ENCODE measurements at places on chromosomes 7 and 10.
A peak's percentile ranks its signal among the peaks of the same experiment; 100 is the strongest.

- no peak for DNase-seq
Observed at GRCh38 chr7:150358433-150358832, 10.2 kb upstream of the REPIN1 start.

- no peak for DNase-seq
Observed at GRCh38 chr7:38630720-38631673, at the start of gene AMPH. Gene AMPH, minus strand, starts transcription at chr7:38631373. Its CDS starts 22 bp downstream, at chr7:38631351.

- no peak for DNase-seq
Observed at GRCh38 chr7:150857276-150858055, 5.1 kb downstream of the AOC1 start.

DNA sequence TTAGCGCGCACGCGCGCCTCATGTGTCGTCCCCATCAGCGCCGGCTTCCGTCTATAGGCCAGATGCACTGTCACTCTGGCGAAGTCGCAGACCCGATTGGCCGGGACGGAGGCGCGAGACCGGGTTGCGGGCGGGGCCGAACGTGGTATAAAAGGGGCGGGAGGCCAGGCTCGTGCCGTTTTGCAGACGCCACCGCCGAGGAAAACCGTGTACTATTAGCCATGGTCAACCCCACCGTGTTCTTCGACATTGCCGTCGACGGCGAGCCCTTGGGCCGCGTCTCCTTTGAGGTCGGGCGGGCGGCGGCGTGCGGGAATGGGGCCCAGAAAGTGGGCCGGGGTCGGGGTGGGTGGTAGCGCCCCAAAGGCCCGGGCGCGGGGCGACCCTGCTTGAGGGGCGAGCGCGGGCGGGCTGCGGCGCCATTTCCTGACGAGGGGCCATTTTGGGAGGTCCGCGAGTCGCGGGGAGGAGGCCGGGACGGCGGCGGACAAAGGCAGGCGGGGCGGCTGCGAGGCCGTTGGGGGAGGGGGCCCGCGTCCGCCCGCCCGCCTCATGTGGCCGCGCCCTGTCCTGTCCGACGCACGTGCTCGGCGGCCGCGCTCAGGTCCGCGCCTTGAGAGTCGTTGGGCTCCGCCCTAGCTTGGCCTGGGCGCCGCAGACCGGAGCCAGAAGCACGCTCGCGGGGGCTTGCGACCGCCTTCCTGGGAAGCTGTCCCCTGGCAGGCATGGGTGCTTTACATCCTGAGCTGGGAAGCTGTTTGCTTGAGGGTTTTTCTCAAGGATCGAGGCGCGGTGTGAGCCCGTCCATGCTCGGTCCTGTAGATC, at the start of gene PPIA:
TSS of gene PPIA (plus strand) at position 178 of the 825 bp plus-strand sequence. CDS start at position 222, 44 bp downstream.
- DNase-seq = peak; percentile 99

DNA sequence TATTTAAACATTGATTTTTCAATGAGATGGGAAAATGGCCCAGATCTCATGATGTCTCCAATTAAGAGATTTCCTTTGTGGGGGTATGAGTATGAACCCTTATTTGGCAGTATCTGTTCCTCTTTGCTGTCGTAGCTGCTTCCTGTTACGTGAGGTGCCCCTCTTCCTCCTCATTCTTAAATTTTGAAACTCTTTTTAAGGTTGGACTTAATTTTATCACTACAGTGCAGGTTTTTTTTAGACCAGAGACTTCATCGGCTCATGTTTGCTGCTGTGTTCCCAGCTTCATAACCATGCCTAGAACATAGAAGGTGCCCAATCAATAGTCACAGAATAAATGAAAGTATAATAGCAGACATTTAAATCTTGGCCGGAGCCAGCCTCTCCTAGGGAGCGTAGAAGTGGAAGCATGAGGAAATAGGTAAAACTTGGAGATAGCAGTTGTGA, 2.4 kb downstream of the MIOS start:
- no peak for DNase-seq

- no peak for DNase-seq
Observed at GRCh38 chr10:77043420-77043763, 594.2 kb downstream of the KCNMA1 start.

DNA sequence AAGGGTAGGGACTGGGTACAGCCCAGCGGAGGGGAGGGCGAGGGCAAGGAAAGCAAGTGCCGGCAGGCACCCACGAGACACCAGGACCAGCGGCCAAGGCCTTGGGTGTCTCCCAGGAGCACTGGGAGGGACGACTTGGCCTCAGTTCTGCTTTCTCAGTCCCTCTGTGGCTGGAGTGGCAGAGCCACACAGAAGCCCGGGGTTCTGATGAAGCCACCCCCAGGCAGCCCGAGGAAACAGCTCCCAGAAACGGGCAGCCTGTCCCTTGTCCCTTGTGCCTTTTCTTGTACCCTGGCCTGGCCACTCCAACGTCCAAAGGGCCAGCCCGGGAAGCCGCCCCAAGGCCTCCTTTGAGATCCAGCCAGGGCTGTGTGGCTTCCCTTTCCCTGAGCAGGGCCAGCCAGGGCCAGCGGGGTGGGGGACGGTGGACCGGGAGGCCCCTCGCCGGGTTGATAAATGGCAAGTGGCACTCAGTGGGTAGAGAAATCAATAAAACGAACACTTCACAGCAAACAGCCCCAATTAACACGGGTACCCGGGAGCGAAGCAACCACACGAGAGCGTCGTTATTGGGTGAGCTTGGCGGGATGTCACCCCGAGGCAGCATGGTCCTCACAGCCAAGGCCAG, 69.8 kb upstream of the GNA12 start:
- DNase-seq = no peak

DNA sequence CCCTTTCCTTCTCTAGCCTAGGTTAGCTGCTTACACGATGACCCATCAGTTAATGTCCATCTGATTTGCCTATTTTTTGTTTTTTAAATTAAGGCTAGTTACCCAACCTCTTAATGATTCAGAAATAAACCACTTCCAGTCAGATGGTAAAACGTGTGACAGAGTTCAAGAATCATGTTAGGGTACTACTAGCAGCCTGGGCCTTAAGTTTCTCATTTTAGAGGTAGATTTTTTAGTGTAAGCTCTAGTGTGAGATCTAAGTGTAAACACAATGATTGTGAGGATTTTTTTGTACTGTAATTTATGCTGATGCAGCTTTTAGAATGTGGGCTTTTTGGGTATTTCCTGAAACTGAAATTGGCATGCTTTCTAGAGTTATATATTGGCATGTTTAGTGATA, 130.0 kb downstream of the CDK14 start:
- no peak for DNase-seq

GRCh38 chr7:16260236-16260728, 161.1 kb downstream of the CRPPA start:
- no peak for DNase-seq

GRCh38 chr7:55192723-55193122, 172.4 kb upstream of the LANCL2 start:
- DNase-seq = no peak

DNA sequence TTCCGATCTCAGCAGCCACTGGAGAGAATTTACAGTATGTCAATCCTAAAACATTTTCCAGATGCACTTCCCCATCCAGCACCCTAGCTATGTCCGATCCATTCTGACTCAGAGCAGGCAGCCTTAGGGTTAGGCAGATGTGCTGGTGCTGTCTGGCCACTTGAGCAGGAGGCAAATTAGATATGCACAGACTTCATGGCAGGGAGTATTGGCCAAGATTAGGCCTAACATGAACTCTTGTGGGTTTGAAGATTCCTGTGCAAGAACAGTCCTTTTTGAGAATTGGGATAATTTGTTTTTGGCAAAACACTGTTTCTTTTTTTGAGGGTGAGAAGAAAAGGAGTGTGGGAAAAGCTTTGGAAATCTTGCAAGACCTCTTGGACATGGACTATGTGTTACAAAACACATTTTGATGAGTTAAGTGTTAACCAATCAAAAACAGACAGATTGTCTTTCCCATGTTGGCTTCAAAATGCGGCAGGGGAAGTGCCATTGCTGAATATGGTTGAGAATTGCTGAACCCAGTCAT, 218.6 kb upstream of the INHBA start:
- DNase-seq = no peak

DNA sequence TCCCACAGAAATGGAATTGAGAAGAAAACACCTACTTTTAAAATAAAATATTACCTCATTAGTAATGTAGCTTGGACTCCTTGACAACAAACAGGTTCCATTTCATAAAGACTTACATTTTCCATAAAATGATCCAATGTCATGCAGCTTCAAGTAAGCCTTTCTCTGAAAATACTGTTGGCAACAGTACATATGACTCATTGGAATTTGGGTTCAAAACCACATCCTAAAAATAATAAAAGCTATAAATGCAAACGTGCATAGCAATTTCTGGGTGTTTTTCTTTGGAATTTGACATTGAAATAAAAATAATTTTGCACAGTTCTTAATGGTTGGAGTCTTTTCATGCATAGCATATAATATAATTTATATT, 47.9 kb downstream of the FHIP2A start:
- no peak for DNase-seq

DNA sequence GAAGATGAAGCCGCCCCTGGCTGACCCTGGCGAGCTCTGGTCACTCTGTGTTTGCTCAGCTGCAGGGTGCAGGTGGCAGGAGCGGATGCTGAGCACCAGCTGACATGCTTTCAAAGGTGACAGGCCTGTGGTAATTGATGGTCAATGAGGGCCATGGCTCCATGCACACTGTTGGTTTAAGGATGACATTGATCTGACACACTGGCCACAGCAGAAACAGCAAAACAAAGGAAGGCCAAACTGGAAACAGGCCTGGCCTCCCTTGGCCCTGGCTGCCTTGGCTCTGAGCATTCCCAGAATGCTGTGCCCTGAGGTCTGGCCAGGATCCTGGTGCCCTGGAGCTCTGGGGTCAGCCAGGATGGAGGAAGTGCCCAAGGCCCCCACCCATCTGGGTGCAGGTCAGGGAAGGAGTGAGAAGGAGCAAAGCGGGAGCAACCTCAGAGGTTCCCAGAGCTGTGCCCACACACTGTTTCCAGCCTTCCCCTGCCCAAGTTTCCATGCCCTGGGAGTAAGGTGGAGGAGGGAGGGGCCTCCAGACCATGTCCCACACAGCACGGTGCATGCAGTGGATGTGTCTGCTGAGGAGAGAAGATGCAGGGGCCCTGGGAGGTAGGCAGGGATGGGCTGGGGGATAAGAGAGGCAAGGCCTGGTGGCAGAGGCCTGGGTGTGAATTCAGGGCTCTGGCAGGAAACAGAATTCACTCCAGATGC, 302.2 kb downstream of the RPS24 start:
- no peak for DNase-seq

- no peak for DNase-seq
Observed at GRCh38 chr10:122021828-122022227, 32.9 kb downstream of the TACC2 start.

GRCh38 chr7:11244149-11244548, 270.5 kb downstream of the PHF14 start:
- DNase-seq = no peak

DNA sequence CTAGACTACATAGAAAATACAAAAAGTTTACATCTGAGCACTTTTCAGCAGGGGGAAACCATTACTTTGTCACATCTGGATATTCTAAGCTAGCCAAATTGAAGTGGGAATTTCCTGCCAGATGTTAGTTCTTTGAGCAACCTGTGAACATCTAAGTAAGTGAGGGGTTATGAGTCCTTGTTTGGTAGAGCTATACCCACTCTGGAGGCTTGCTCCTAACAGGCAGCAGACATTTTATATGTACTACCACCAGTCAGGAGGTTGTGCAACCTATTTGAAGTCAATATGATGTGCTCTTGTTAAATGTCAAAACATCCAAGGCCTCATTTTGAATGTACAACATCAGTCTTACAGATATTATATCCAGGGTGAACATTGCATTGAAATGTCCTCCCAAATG, 143.3 kb upstream of the KAT6B start:
- no peak for DNase-seq

DNA sequence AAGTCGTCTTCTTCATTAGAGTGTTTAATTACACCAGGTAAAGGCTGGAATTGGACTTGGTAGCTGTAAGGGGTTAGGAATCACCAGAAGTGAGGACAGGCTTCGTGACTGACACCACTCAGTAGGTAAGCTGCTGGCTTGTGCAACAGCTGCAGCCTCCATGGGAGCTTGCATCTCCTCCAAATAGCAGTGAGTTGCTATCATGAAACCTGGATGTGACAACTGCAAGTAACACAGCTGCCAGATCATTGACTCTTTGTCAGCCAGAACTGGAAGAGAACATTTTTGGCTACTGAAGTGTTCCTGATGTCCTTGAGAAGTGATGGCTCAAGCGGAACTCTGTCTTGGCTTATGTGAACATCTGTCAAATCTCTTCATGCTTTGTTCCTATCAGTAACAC, 64.1 kb upstream of the MSRB2 start:
- DNase-seq = no peak

DNA sequence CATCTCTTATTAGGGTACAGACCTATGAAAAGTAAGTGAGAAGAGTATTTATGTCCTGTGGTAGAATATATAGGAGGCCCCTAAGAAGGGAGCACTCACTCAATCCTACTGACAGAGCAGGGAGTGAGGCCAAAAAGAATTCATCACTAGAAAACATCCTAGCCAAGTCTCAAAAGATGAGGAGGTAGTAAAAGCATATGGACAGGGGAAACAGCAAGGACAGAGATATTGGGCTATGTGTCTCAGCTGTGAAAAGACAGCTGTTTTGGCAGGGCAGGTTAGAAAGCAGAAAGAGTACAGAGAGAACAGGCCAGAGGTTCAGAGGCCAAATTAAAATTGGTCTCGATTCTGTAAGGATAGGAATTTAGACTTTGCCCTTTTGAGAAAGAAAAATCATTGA, 548.3 kb upstream of the ANKRD30A start:
- DNase-seq = no peak

GRCh38 chr7:78223598-78223997, 425.0 kb downstream of the PHTF2 start:
- no peak for DNase-seq

DNA sequence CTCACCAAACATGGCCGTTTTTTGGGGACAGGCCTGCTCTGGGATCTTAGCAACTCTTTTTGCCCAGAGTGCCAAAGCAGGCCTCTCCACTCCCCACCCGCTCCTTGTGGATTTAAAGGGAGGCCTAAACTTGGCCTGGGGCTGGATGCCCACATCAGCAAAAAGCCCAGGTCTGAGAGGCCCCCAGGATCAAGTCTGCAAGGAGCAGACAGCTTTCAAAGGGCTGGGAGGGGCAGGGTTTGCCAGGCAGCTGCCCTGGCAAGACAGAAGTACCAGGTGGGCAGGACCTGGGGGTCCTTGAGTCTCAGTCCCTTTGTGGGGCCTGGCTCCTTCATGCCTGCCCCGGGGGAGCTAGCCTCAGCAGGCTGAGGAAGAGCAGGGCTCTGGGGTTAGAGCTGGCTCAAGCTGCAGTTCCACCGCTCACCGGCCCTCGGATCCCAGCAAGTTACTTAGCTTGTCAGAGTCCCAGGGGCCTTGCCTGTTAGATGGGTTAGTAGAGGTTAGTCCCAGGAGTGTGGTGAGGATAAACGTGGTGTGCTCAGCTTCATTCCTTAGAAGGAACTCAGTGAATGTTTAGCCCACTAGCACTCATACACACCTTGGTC, 56.2 kb downstream of the ARHGAP22 start:
- DNase-seq = no peak

- DNase-seq = no peak
Observed at GRCh38 chr10:58856508-58857240, 319.8 kb upstream of the PHYHIPL start.

DNA sequence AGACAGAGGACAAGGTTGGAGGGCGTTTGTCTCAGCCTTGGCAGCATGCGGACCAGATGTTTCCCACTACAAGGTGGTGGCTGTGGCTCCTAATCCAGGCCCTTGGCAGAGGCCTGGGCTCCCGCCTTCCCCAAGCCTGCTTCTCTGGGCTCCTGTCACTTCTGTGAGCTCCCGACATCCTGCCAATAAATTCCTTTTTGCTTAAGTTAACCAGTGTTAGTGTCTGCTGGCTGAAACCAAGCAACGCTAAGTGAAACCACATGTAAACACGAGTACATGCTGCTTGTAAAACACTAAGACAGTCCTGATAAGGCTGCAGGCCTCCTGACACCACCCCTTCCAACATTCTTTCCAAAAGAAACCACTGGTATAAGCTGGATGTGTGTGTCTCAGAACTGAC, 263.6 kb upstream of the ZMIZ1 start:
- DNase-seq = no peak

Measured in activated T-helper 1 cell treated with anti-CD3 and anti-CD28 coated beads, Interleukin-12 subunit alpha, Interleukin-12 subunit beta, Interleukin-2, Interleukin-4 antibody, amounts not matched to agents 30 ng/mL and 10 ng/mL and 1 ng/mL, durations not matched to agents 14 hours and 24 hours and 36 hours (primary cell).